Pons (tissue), 1 donor: ENCODE measurements at places on chromosomes 6 and 20.

- DNase-seq: no peak
Observed at GRCh38 chr6:167291623-167292300, 647 bp downstream of the UNC93A start.

GRCh38 chr20:20137851-20138250 lies 85.5 kb downstream of the CFAP61 start:
- DNase-seq: no peak

GRCh38 chr6:169023161-169023874 lies 230.3 kb downstream of the THBS2 start:
- no peak for DNase-seq

DNA sequence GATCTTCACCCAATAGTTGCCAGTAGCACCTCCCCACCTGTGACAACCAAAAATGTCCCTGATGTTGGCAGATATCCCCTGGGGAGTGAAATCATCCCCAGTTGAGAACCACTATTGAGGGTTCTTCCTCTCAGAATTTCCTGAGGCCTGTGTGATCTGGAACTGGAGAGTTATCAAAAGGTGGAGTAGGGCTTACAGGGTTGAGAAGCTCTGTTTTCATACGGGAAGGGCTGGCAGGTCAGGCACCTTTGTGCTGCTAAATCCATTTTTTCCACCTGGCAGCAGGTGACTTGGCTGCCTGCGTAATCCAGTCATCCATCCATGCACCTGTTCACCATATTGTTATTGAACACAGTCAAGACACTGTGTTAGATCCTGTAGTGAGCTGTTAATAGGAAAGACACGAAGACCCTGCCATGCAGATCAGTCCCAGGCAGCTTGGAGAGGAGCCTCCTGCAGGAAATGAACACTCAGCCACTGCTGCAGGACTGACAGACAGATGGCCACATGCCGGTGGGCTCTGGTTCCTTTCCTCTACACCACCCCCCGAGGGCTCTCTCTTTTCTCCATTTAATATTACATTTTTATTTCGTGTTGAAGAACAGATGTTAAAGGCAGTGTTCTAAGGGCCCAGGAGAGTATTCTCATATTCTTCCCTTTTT lies 5.4 kb downstream of the DUSP22 start:
- DNase-seq: no peak

DNA sequence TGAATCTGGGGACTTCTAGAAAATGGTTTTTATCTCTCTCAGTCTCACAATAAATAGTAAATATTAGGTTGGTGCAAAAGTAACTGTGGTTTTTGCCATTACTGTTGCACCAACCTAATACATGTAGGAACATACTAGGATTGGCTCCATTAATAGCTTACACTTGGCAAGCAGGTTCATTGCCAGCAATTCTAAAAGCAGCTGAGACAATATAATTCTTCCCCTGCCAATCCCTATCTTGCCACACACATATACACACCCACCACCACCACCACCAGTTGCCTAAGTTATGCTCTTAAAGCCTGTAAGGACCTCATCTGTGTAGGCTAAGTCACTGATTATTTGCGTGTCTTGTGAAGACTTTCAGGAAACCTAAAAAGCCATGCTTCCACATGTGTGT lies 145.1 kb downstream of the KIF16B start:
- no peak for DNase-seq

DNA sequence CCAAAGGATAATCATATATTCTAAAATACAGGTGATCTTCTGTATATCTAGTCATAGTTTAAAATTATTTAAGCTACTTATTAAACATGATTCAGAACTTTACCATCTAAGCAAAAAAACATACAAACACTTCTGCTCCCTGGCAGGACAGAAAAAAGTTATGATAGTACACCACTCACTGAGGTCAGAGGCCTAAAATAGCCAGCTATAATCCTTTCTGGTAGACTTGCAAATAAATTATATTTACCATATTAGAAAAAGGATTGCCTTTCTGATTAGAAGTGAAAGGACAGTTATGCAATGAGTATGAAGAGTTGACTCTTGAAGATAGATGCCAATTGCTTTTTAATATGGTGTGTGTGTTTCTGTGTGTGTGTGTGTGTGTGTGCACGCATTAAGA lies 207.4 kb downstream of the BMP2 start:
- DNase-seq: no peak

- DNase-seq: no peak
Observed at GRCh38 chr6:151478670-151479069, 15.1 kb upstream of the CCDC170 start.
